ENCODE measurements at places on chromosomes 13 and 19.

DNA sequence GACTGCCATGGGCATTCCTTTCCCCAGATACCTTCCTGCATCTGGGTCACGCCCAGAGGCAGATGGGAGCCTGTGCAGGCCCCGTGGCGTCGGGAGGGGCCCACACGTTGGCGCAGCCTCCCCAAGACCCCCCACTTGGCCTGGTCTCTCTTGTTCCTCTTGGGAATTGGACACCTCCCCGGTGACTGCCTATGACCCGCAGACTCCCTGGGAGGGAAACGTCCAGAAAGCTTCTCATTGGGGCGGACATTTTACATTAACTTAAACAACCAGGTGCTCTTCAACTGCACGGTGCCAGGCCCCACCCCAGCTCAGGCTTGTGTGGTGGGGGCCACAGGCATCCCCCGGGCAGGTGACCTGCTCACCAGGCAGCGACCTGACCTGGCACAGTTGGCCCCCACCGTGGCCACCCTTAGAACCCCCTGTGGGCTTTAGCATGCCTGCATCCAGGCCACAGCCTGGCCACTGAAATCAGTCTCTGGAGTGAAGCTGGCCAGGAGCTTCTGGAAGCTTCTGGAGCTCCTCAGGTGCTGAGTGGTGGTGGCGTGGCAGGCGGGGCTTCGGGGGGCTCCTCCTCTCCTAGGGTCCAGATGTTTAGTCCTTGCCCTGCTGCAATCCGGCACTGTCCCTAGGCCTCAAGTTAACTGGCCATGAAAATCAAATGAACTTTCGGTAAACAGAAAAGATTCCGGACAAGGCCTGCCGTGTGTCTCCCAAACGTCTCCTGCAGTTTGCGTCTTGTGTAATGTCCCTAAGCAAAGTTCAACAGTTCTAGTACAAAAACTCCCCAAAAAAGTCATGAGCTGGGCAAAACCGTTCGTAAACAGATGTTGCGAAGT is 8.5 kb upstream of the PROZ start:
- DNase-seq, result no peak

DNA sequence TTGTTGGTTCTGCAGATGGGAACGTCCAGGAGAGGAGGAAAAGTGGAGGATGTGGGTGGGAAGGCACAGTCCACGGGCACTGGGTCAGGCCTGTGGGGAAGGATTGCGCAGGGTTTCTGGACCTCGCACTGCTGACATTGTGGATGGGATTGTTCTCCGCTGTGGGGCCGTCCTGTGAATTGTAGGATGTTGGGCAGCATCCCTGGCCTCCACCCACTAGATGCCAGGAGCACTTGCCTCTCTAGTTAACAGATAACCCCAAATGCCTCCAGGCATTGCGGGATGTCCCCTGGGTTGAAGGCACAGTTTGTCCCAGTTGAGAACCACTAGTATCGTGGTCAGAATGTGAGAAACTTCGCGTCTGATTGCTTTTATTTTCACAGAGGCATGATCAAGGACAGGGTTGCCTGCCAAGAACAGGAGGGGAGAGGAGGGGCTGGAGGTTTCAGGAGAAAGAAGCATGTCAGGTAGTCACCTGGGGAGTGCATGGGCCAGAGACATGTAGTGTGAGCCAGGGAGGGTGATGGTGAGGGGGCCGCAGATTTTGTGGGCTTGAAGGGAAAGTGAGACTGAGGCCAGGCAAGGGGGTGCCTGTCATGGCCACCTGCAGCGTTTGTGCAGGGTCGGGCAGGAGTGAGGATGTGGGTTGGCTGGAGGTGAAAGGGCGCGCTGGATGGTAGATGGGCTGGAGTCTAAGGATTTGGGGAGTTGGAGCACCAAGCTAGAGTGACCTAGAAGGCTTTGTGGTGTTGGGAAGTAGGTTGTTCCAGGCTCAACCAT is 3.2 kb downstream of the ZNF628 start:
- no peak for DNase-seq

- DNase-seq, result no peak
These were observed 8.0 kb upstream of the POU2F2 start for GRCh38 chr19:42140125-42140754.

DNA sequence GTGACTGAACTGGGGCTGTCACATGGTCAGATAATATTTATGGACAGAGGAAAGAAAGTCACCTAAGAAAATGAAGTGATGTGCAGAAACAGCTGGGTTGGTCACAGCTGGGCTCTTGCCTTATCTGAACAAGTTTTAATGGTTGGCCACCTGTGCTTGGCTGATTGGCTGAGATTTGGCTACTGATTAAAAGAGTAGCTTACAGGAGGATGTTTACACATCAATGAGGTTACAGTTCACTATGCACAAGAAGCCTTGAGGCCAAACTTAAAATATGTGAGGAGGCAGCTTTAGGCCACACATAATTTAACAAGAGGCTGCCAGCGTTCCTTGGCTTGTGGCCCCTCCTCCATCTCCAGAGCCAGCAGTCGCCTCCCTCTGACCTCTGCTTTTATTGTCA is 99.2 kb upstream of the C1QTNF9B start:
- DNase-seq, result no peak

- no peak for DNase-seq
These were observed 12.2 kb downstream of the PIP5K1C start for GRCh38 chr19:3687774-3688706.

DNA sequence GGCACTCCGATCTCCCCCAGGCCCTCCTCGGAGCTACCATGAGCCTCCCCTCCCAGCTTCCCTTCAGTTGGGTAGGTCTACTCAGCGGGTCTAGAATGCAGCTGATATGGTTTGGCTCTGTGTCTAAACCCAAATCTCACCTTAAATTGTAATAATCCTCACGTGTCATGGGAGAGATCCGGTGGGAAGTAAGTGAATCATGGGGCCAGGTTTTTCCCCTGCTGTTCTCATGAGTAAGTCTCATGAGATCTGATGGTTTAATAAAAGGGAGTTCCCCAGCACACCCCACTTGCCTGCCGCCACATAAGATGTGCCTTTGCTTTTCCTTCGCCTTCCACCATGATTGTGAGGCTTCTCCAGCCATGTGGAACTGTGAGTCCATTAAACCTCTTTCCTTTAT is 14.5 kb upstream of the DOCK9 start:
- DNase-seq, result no peak

DNA sequence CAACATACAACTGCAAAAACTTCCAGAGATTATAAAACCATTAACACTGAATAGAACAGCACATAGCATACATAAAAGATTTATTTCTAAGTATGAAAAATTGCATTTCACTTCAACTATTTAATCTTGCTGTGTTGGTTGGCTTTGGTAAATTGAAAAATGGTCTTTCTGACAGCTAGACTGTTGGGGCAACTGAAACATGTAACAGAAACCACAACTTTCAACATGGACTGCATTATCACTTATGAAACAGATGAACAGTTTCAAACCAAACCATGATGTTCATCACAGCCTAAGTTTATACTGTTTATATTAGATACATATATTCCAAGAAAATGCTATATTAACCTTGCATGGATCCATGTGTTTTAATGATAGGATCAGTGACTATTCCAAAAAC is 324.1 kb upstream of the PCDH9 start:
- no peak for DNase-seq

Measured in uterus (tissue), 4 donors.